IMR-90 (cell line): ENCODE measurements at places on chromosomes 11 and 22. TPM values are rescaled to one million over a fixed set of nuclear protein-coding genes. Genes with fewer than 3 reads are reported as not detected.

The P2RX6 gene
- total RNA-seq, result 0.56 and 0.90 TPM in 2 replicates

The ART5 gene
- total RNA-seq, result not detected in 2 replicates

The SOX6 gene
- total RNA-seq, result 7.7 and 12.5 TPM in 2 replicates

The IGF2 gene
- total RNA-seq, result 2.3 and 5.0 TPM in 2 replicates

GRCh38 chr11:16261836-16262644 is 94.3 kb downstream of the SOX6 start:
- no peaks in the 10 kb centered on the region for H3K4me1 ChIP-seq
- H3K27ac ChIP-seq, result no peak overlapping the region

DNA sequence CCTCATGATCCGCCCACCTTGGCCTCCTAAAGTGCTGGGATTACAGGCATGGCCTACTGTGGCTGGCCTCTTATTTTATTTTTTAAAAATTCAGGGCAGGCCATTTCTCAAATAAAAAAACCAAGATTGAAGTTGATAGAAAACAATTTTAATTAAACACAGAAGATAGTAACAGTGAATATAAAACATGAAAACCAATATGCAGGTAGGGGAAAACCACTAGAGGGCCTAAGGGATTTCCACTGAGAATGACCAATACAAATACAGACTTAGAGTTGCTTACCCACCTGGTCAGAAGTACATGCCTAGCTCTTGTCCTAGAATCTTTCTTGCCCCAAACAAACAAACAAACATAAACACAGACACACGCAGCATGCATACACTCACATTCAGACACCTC is 1.7 kb upstream of the RTCB start:
- H3K27ac ChIP-seq, result no peak overlapping the region
- peaks cover 6% of the 10 kb centered on the region for H3K27me3 ChIP-seq
- peaks cover under 1% of the 10 kb centered on the region; the same call in 1 of the 2 replicates for H3K36me3 ChIP-seq
- DNase-seq, result peak; percentile 42
- H3K4me3 ChIP-seq, result no peak overlapping the region

GRCh38 chr11:7664867-7665266 is 8.4 kb downstream of the CYB5R2 start:
- no peak overlapping the region for H3K4me3 ChIP-seq
- no peaks in the 10 kb centered on the region for H3K4me1 ChIP-seq
- no peaks in the 10 kb centered on the region for H3K27me3 ChIP-seq
- no peak overlapping the region for H3K27ac ChIP-seq
- H3K36me3 ChIP-seq, result no peaks in the 10 kb centered on the region
- DNase-seq, result no peak

DNA sequence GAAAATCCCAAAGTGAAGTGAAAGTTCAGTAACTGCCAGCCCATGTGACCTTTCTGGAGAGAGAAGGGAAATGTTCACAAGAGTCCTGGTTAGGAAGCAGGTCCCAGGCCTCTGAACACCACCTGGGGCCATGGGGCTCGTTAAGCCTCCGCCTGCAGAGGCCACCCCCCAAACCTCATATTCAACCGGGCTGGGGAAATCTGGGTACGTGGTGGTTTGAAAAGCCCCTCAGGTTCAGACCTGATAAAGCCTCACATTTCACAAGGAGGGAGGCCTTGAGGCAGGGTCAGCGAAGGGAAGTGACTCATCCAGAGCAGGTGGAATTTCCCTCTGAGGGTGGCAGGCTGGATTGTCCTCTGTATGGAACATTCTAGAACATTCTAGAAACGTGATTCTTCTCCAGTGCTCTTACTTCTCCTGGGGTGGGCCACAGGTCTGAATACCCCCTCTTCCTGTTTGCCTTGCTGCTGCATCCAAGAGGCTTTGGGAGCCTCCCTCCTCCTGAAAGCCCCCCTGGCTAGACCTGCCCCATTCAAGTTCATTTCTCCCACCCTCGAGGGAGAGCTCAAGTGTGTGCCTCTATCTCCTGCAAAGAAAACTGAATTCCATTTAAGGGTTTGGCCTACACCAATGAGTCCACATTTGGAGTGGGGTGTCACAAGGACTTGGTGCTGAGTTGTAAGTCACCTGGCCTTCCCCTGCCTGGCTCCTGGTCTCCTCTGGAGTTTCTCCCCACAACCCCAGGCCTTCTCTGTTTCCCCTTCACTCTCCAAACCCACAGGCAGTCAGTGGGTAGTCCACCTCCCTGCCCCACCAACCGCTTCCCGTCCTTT is 6.3 kb downstream of the FXYD2 start:
- H3K4me3 ChIP-seq, result no peak overlapping the region
- H3K27me3 ChIP-seq, result no peaks in the 10 kb centered on the region; the same call in 1 of the 2 replicates
- DNase-seq, result peak; percentile 56
- H3K4me1 ChIP-seq, result peaks cover 2% of the 10 kb centered on the region; the same call in 1 of the 2 replicates
- no peak overlapping the region for H3K27ac ChIP-seq

DNA sequence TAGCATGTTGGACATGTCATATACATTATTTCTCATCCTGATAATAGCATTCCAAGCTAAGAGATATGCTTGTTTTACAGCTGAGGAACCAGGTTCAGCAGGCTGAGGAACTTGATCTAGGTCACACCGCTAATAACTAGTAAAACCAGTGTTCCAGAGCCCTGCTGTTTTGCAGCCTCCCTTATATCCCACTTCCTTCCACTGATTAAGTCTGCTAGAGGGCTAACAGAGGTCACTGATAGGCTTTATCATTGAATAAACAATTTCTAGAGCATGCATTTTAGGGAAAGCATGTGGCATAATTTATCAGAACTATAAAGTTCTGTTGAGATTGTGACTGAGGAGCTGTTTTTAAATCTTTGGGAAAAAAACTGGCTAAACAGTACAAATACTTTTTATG is 54.0 kb downstream of the UVRAG start:
- H3K4me3 ChIP-seq, result no peak overlapping the region
- no peak for DNase-seq
- no peaks in the 10 kb centered on the region for H3K27me3 ChIP-seq
- no peaks in the 10 kb centered on the region for H3K4me1 ChIP-seq
- H3K36me3 ChIP-seq, result 0 out of 2 replicates have a peak, but pooled peaks cover 1% of the 10 kb centered on the region

- peaks cover 7% of the 10 kb centered on the region for H3K27me3 ChIP-seq
- no peak overlapping the region for H3K4me3 ChIP-seq
- H3K36me3 ChIP-seq, result no peaks in the 10 kb centered on the region
- DNase-seq, result no peak
- H3K4me1 ChIP-seq, result no peaks in the 10 kb centered on the region
Measured at GRCh38 chr11:124109377-124109776, 5.9 kb upstream of the VWA5A start.

- no peak overlapping the region for H3K4me3 ChIP-seq
- peaks cover 5% of the 10 kb centered on the region; the same call in 1 of the 2 replicates for H3K27me3 ChIP-seq
- no peak overlapping the region for H3K27ac ChIP-seq
- DNase-seq, result no peak
- H3K4me1 ChIP-seq, result no peaks in the 10 kb centered on the region; the same call in 1 of the 2 replicates
Measured at GRCh38 chr11:64076758-64077157, 41.0 kb downstream of the FLRT1 start.

- H3K36me3 ChIP-seq, result peaks cover 3% of the 10 kb centered on the region; the same call in 1 of the 2 replicates
- peak overlapping the region; percentile 19; the same call in 1 of the 2 replicates for H3K4me3 ChIP-seq
- H3K27ac ChIP-seq, result peak overlapping the region; percentile 19; the same call in 1 of the 2 replicates
- peak; percentile 82 for DNase-seq
Measured at GRCh38 chr22:47154621-47155081, 392.2 kb downstream of the TBC1D22A start.

GRCh38 chr11:93652679-93653078 is 8.8 kb upstream of the CEP295 start:
- H3K36me3 ChIP-seq, result no peaks in the 10 kb centered on the region
- no peak overlapping the region for H3K27ac ChIP-seq
- no peaks in the 10 kb centered on the region for H3K4me1 ChIP-seq
- peaks cover 26% of the 10 kb centered on the region for H3K27me3 ChIP-seq
- DNase-seq, result no peak

GRCh38 chr11:42225664-42226063 is 766.2 kb upstream of the LRRC4C start:
- H3K27me3 ChIP-seq, result no peaks in the 10 kb centered on the region
- H3K36me3 ChIP-seq, result no peaks in the 10 kb centered on the region
- no peak for DNase-seq
- no peaks in the 10 kb centered on the region for H3K4me1 ChIP-seq

DNA sequence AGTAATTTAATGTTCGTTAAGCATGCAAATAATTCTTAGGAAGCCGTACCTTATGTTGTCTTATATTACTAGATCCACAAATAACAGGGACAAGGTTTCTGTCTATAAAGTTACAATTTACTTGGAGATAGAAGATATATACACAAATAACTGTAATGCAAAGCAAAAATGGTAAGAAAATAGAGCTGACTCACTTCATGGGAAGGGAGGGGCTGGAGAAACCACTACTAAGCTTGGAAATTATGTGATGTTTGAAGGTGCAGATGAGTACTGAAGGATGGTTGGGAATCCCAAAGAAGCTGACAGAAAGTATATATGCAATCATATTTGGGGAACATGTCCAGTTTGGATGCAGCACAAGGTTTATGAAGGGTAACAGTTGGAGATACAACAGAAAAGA is 4.0 kb downstream of the NPAT start:
- peaks cover 3% of the 10 kb centered on the region; the same call in 1 of the 2 replicates for H3K36me3 ChIP-seq
- no peak overlapping the region for H3K27ac ChIP-seq
- no peak overlapping the region for H3K4me3 ChIP-seq
- peaks cover 2% of the 10 kb centered on the region; the same call in 1 of the 2 replicates for H3K4me1 ChIP-seq
- DNase-seq, result peak; percentile 25
- no peaks in the 10 kb centered on the region for H3K27me3 ChIP-seq

DNA sequence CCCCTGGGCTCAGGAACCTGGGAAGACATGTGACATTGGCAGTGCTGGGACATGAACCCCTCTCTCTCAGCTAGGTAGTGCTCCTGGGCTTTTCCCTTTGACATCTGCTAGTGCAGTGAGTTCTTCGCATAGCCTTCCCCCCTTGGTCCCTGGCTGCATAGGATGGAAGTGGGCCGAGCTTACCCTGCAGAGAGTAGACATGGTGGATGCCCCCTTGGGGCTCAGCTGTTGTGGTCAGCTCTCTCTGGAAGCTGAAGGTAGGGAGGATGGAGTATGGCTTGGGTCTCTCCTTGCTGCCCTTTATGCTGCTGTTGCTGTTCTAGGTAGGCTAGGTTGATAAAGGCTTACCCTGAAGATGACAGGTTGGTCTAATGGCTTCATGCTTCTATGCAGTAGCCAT is 92.1 kb downstream of the ZBTB16 start:
- no peaks in the 10 kb centered on the region for H3K36me3 ChIP-seq
- DNase-seq, result no peak
- peaks cover 33% of the 10 kb centered on the region for H3K27me3 ChIP-seq
- no peak overlapping the region for H3K4me3 ChIP-seq
- no peaks in the 10 kb centered on the region; the same call in 1 of the 2 replicates for H3K4me1 ChIP-seq
- no peak overlapping the region for H3K27ac ChIP-seq

DNA sequence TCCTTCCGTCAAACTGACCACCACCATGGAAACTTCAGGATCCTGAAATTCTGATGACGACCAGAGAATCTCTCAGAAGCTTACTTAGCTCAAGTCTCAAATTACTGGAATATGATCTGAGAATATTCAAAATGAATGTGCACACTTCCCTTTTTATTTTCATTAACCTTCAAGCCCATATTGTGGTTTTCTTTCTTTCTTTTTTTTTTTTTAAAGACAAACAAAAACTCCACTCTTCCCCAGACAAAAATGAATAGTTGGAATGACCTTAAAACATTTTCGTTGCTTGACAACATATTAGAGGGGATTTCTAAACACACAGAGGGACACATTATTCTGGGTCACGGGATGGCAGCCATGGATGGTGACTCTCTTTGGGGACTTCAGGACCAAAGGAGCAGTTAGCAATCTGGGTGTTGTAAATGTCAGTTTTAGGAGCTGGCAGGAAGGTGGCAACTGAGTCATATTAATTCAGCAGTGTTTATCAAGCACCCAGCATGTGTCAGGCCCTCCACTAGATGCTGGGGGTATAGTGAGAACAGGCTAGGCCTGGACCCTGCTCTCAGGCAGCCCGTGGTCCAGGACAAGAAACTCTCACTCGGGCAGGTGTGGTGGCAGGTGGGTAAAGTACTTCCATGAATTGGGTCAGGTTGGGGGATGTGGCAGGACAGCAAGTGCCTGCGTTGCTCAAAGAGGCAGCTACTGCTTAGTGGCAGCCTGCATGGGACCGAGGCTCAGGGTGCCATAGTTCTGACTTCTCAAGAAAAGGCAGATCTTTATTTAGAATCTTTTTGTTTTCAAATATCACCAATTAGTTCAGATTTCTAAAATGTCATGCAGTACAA is 126.1 kb downstream of the HIPK3 start:
- no peak overlapping the region for H3K4me3 ChIP-seq
- H3K36me3 ChIP-seq, result no peaks in the 10 kb centered on the region; the same call in 1 of the 2 replicates
- no peaks in the 10 kb centered on the region; the same call in 1 of the 2 replicates for H3K27me3 ChIP-seq
- H3K27ac ChIP-seq, result no peak overlapping the region

- peaks cover 6% of the 10 kb centered on the region for H3K36me3 ChIP-seq
- H3K4me1 ChIP-seq, result peaks cover 2% of the 10 kb centered on the region; the same call in 1 of the 2 replicates
- no peak for DNase-seq
- H3K27ac ChIP-seq, result no peak overlapping the region
Measured at GRCh38 chr11:3133261-3134217, 31.6 kb downstream of the OSBPL5 start.
